Inflammatory macrophage (primary cell): ENCODE measurements at places on chromosomes 6 and 20.

GRCh38 chr6:31125586-31126363 lies 5.5 kb upstream of the CDSN start:
- no peak for DNase-seq

DNA sequence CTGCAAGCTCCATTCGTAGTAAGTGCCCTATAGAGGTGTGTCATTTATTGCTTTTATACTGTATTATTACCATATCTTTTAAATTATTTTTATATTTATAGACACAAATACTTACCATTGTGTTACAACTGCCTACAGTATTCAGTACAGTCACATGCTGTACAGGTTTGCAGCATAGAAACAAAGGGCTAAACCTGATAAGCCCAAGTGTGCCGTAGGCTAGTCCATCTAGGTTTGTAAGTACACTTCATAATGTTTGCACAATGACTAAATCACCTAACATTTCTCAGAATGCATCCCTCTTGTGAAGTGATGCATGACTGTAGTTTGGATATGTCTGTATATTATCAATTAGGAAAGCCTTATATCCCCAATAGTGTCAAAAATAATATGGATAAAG lies 122.8 kb downstream of the CLVS2 start:
- DNase-seq = no peak

DNA sequence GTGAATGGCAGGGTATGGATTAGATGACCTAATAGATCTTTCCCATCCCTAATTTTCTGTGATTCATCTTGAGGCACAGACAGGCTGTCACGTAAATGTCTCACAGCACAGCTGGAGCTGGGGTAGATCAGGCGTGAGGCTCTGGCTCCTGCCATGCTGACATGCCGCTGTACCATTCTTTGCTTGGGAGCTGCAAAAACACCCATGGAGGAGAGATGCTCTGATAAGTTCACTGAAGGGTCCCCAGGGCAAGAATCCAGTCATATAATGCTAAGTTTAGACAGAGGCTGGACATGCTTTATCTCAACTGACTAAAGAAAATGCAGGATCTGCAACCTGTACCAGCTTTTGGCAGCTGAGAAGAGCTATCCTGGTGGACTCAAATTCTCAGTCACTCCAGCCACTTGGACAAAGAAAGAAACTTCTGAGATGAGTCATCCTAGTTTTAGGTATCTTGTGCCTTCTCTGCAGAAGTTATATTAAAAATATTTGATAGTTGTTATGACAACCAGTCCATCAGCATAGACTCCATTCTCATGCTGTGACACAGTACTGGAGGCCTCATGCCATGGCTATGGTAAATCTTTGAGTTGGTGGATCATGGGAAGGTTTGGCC lies 185.1 kb upstream of the RAB32 start:
- no peak for DNase-seq

GRCh38 chr6:16355699-16356446 lies 117.5 kb downstream of the GMPR start:
- DNase-seq = peak; percentile 63

GRCh38 chr6:148528292-148528691 lies 185.7 kb downstream of the SASH1 start:
- DNase-seq = no peak

- DNase-seq = peak; percentile 68
Measured at GRCh38 chr6:28218312-28219248, 6.5 kb upstream of the ZSCAN9 start.

DNA sequence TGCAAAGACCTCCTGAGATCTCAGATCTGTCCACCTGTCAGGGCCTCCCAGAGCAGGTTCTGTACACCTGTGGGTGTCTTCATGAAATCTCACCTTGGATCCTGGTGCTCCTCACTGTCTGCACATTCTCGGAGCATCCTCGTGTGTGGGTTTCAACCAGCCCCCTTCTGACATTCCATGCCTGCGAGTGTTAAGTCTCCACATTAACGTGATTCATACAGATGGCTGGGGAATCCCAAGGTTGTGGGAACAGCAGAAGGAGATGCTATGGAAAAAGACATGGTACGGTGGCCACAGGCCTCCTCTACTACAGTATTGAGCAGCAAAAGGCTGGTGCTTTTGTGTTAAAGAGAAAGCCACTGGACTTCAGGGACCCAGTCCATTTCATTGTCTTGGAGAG lies 556.5 kb downstream of the DHX35 start:
- no peak for DNase-seq

- DNase-seq = peak; percentile 30
Measured at GRCh38 chr6:4059115-4059777, 19.7 kb downstream of the FAM217A start.

- no peak for DNase-seq
Measured at GRCh38 chr6:43584892-43585570, 9.0 kb downstream of the POLH start.

DNA sequence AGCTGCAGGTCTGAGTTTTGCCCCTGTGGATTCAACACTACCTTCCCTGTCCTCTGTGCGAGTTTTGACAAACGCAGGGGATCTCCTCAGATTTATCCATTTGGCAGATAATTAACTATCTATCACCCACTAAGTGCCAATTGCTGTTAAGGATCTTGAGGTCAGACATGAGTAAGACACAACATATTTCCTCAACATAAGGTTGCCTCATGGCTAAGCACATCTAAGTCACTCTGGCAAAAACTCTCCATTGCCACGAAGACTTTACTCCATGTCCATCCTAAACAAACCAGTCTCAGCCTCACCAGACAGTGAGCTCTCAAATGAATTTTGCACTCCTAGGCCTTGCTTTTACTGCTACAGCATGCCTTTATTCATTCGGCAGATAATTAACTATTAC lies 408.4 kb downstream of the MAFB start:
- no peak for DNase-seq

- no peak for DNase-seq
Measured at GRCh38 chr6:125415913-125416312, 114.1 kb upstream of the HDDC2 start.

DNA sequence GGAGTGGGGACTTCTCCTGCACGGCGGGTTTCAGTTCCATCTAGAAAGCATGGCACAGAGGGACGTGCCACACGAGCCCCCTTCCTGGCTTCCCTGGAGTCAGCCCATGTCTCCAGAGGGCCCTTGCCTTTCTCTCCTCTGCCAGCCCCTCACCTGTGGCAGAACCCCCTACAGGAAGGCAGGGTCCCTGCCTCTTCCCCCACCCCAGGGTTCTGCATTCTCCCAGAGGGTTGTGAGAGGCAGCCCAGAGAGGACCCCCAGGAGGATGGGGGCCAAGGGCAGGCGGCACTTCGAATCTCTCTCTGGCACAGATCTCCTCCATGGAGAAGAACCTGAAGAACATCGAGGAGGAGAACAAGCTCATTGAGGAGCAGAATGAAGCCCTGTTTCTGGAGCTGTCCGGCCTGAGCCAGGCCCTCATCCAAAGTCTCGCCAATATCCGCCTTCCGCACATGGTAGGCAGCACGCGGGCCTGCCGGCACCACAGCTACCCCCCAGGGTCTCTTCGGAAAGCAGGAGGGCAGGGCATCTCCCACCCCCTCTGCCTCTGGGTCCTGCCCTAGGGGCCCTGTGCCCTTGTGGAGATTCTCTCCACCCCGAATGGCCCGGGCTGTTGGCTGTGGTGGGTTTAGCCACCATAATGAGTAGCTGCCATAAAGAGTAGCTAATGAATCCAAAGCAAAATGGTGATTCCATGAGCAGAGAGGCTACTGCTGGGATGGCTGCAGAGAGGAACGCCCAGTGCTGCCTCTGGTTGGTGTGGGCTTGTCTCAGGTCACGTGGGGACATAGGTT lies 15.9 kb upstream of the PCMTD2 start:
- no peak for DNase-seq

- DNase-seq = no peak
Measured at GRCh38 chr6:48186746-48187145, 75.7 kb upstream of the PTCHD4 start.

DNA sequence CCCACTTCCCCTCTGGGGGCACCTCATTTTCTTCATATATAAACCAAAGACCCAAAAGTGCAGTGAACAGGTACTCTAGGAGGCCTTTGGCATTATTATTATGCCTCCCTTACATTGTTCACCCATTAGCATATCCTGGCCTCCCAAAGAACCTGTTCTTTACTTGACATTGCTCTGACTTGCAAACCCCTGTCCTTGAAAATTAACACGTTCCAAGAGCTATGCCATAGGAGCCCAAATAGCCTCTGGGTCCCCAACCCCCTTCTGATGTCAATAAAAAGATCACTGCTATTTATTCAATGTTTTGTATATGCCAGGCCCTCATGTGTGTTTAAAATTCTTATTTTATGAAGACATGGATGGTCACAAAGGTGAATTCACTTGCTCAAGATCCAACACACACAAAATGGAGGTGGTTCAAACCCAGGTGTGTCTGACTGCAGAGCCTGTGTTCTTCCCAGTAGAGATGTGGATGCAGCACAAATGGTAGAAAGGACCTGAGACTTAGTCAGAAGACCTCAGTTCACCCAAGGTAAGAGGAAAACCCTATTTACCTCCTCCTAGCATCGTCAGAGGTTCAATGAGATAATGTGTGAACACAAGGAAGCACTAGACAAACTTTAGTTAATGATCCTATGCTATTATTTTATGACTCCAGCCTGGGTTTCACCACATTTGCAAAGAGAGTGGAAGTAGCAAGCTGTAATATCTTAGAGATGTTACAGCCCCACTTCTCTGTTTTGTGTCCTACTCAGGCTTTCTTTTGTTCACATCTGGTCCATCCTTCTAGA lies 36.6 kb downstream of the BCL2L1 start:
- DNase-seq = no peak

DNA sequence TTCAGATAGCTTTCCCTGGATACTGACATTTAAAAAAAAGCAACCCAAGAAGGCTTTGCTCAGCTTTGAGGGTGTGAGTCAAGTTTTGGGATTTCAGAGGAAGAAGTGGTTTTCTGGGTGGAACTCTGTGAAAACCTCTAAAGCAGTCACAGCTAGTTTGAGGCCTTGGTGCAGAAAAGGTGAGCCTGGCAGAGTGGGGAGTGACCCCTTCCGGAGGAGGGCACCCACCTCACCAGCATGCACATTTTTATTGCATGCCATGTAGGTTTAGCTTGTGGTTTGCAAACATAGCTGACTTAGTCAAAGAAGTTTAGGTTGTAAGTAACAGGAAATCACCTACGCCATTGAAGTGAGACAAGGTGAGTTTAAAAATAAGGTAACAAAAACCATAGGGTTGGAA lies 146.8 kb upstream of the PMEPA1 start:
- DNase-seq = no peak

GRCh38 chr6:52183131-52183713 lies 3.0 kb upstream of the IL17A start:
- DNase-seq = no peak
